Stimulated activated CD4-positive, alpha-beta T cell treated with anti-CD3 and anti-CD28 coated beads, Interleukin-1b, Interleukin-23, amount 100 ng/mL, for 4 hours (primary cell): ENCODE measurements at places on chromosomes 11 and 22.
A peak's percentile ranks its signal among the peaks of the same experiment; 100 is the strongest.

DNA sequence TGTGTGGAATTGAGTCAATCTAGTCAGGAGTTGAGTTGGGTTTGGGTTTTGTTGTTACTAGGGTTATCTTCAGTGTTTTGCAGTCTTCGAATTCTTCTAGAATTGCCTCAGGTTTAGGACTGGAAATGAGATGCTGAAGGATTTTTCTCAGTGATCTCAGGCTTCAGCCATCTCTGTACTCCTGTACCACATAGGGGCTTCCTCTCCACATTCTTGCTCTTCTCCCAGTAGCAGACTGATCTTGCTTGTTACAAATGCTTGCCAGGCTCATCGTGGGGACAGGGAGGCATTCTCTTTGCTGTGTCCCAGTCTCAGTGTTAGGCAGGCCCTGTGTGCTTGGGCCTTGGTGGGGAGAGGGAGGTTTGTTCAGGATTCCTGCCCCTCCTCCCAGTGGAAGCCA lies 96.1 kb downstream of the LRRC32 start:
- no peak for DNase-seq

GRCh38 chr11:112719736-112720525 lies 241.3 kb upstream of the NCAM1 start:
- DNase-seq, result no peak

GRCh38 chr11:75246006-75246670 lies 5.6 kb downstream of the TPBGL start:
- no peak for DNase-seq

- DNase-seq, result peak; percentile 34
These were observed 10.1 kb downstream of the CHST1 start for GRCh38 chr11:45655347-45655756.

DNA sequence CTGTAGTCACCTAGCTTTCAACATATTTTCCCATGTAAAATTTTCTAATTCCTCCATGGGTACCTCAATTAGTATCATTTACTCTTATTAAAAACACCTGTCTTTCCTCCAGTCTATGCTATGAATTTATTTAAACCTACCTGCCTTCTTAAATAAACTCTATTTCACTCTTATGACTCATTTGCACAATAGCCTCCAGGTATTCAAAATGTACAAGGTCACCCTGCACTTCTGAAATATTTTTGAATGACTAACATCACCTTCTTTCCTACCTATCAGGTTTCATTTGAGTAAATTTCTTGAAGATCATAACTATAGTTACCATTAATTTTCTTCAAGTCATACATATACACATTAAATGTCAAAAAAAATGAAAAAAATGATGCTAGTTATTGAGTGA lies 939.7 kb downstream of the DLG2 start:
- DNase-seq, result no peak

DNA sequence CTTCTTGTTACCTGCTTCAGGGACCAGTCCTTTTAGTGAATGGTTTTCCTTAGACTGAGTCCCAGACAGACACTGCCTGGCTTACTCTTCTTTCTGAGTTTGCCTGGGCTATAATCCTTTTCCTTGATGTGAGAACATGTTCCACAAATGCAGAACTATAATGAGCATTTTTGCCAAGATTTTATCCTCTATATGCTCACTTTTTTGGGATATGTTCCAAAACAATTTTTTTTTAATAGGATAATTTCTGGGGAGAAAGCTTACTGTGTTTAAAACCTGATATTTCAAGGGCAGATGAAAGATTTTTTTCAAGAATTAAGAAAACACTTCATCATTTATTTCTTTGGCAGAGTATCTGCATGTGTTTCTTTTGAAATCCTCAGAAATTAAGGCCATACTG lies 110.0 kb upstream of the TENM4 start:
- DNase-seq, result no peak

DNA sequence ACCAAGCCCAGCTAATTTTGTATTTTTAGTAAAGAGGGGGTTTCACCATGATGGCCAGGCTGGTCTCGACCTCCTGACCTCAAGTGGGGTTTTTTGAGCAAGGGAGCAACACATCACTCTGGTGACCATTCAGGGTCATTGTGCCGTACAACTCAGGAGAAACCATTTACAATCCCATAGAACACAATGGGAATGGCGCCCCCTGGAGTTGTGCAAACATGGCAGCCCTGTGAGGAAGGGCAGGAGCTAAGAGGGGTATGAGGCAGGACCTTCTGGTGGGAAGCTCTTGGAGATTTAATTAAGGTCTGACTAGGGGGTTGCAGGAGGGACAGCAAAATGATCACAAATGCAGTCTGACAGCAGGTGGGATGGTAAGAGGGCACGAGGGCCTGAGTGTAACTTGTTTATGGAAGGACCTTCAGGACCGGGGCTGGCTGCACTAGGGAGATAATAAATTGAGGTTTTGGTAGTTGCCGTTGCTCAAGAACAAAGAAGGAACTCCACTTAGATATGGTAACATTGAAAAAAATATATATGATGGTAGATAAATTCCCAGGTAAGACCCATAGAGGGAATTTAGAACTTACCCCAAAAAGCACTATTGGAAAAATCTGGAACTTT lies 9.1 kb upstream of the CSF2RB start:
- DNase-seq, result no peak

GRCh38 chr22:43553451-43554258 lies 141.8 kb downstream of the MPPED1 start:
- no peak for DNase-seq

DNA sequence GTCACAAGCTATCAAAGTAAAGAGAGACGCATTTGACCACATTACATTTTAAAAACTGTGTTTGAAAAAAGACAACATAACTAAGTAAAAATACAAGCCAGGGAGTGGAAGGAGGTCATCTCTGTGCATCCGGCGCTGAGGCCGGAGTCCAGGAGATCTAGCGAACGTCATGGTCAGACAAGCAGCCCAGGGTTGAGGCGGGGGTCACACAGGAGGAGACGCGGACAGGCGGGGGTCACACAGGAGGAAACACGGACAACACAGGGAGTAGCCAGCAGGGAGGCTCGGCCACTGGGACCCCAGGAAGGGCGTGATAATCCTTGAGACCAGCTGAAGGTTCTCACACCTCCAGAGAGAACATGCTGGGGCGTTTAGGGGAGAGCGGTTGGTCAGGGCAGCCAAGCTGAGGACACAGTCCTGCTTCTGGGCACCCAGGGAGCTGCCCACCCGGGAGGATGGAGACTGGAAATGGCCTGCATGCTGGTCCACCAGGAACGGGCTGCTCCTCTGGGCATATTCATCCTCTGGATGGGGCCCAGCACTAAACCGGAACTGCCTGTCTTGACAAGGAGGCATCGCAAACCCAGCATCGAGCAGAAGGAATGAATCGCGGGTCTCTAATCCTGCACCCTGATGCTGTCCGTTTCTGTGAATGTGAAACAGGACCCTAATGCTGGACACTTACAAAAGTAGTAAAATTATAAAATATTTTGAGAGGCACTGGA lies 40.9 kb upstream of the MUC5AC start:
- no peak for DNase-seq

- no peak for DNase-seq
These were observed 25.2 kb downstream of the HORMAD2 start for GRCh38 chr22:30105483-30105882.

GRCh38 chr11:128324531-128325141 lies 262.7 kb downstream of the ETS1 start:
- peak; percentile 45 for DNase-seq

- no peak for DNase-seq
These were observed 19.5 kb upstream of the CHKA start for GRCh38 chr11:68140496-68141245.

GRCh38 chr11:8070417-8071115 lies 10.4 kb upstream of the TUB start:
- DNase-seq, result no peak

- no peak for DNase-seq
These were observed 63.6 kb upstream of the EP300 start for GRCh38 chr22:41028841-41029240.

DNA sequence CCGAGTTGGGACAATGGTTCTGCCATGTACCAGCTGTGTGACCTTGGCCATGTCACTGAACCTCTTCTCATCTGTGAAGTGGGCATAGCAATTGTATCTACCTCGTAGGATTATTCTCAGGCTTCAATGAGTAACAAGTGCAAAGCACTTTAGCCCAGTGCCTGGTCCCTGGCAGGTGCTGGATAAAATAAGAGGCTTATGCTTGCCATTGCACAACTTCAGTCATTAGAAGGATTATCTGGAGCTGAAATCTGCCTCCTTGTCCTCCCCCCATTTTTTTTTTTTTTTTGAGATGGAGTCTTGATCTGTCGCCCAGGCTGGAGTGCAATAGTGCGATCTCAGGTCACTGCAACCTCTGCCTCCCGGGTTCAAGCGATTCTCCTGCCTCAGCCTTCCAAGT lies 7.2 kb downstream of the SMTNL1 start:
- no peak for DNase-seq

GRCh38 chr22:44131412-44131811 lies 49.3 kb upstream of the PARVG start:
- DNase-seq, result no peak

GRCh38 chr11:102551169-102551781 lies 20.7 kb upstream of the MMP7 start:
- no peak for DNase-seq

- DNase-seq, result no peak
These were observed 29.8 kb upstream of the CRTAM start for GRCh38 chr11:122808478-122808869.

GRCh38 chr22:37747715-37748100 lies 50.9 kb downstream of the TRIOBP start:
- DNase-seq, result no peak

DNA sequence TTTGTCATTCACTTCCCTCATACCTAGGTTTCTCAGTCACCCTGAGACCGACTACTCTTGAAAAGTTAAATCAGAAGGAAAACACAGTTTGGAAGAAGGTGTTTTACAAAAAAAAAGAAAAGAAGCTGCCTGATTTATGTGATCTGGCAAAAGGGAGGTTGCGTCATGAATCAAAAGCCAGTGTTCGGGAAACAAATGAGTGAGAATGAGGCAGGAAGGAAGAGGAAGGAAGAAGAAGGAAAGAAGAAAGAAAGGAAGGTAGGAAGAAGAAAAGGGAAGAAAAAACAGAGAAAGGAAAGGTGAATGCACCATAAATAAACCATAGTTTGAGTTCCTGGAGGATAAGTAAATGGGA lies 314.6 kb downstream of the BLID start:
- no peak for DNase-seq

DNA sequence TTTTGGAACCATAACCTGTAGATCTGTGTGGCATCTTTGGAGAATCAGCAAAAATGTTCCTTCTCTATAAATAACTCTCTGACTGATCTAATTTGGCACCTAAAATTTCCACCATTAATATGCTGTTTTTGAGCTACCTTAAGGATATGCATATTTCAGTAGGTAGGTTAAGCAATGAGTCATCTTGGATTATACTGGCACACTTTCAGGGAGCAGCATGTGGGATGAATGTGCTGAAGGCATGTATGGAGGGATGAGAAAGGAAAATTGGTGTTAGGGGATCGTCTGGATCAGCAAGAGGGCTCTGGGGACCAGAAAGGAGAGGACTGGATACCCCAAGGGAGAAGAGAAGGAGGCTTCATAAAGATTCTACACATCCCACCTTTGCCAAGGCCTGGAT lies 44.6 kb upstream of the ELF5 start:
- DNase-seq, result no peak

DNA sequence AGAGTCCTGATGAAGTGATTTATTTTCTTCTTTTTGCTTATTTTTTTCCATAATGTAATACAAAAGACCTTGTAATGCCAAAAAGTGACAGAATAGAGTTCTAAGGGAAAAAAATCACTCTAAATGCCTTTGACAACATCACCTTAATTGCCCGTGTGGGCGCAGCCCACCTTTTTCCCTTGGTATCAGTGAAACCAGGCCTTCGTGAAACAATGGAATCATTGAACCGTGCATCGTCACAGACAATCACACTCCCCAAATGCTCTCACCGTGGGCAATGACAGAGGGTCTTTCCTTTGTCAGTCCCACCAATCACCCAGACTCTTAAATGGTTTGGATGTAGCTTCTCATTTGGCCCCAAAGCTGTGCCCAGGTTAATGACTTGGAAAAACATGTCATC lies 9.6 kb upstream of the SLC6A5 start:
- no peak for DNase-seq

GRCh38 chr11:125292100-125292499 lies 127.5 kb downstream of the PKNOX2 start:
- no peak for DNase-seq

DNA sequence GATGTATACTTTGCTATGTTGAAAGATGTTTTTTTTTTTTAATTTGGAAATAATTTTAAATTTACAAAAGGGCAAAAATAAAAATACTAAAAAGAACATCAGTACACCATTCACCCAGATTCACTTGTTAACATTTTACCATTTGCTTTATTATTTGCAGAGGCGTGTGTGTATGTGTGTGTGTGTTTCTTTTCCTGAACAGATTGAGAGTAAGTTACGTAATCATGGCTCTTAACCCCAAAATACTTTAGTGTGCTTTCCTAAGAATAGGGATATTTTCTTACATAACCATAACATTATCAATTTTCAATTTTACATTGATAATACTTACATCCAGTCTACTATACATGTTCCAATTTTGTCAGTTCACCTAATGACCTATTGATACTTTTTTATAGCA lies 91.5 kb upstream of the HORMAD2 start:
- no peak for DNase-seq

DNA sequence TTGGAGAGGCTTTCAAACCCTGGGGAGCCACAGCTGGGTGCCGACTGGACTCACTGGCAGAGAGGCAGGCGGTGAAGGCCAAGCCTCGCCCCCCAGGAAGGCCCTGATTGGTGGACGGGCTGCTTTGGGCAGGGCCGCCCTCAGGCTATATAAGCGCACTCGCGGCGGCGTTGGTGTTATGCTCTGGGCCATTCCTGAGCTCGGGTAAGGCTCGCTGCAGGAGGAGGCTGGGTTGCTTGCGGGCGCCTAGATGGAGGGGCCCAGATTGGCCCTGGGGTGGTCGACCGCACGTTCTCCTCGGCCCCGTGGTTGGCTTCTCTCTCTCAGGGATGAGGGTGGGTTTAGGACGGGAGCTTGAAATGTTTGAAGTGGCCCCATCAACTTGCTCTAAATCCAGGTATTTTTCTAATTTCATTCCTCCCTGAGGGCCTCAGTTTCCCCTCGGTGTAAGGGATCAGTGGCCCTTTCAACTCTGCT lies at the start of gene SPDYC:
SPDYC (plus strand) TSS at position 176 of the 477 bp plus-strand sequence. CDS start 1,125 bp downstream, outside the sequence.
- DNase-seq, result no peak

GRCh38 chr22:41905411-41906202 lies 9.3 kb downstream of the SHISA8 start:
- no peak for DNase-seq

- no peak for DNase-seq
These were observed 21.4 kb upstream of the RASL10A start for GRCh38 chr22:29336751-29337490.

DNA sequence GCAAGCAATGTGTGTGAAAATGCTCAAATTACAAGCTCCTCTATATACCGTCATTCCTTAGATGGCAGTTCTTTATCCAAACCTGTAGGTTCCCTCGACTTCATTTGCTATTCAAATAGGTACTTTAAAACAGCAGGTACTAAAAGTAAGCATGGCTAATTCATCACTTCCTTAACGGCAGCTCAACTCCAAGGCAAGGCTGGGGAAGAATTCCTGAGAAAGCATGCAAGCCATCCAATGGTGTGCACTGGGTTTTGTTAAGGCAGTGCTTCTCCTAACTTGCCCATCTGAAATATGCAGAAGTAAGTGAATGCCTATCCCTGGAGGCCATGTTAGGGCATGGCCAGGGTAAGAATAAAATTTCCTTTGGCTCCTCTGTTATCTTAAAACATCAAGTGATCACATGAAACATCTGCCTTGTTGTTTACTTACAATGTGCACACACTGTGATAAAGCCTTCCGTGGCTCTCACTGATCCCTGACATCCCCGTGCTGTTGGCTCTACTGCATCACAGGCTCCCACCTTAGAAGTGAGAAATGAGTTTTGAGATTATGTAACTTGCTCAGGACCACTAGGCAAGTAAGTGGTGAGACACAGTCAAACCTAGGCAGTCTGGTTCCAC lies 52.1 kb downstream of the SMCO4 start:
- no peak for DNase-seq
